ENCODE measurements at places on chromosomes 6 and 20. TPM values are rescaled to one million over a fixed set of nuclear protein-coding genes. Genes with fewer than 3 reads are reported as not detected.

NKAPL gene
- total RNA-seq: 2.9 TPM

PCSK2 gene
- 4.7 TPM for total RNA-seq

DNA sequence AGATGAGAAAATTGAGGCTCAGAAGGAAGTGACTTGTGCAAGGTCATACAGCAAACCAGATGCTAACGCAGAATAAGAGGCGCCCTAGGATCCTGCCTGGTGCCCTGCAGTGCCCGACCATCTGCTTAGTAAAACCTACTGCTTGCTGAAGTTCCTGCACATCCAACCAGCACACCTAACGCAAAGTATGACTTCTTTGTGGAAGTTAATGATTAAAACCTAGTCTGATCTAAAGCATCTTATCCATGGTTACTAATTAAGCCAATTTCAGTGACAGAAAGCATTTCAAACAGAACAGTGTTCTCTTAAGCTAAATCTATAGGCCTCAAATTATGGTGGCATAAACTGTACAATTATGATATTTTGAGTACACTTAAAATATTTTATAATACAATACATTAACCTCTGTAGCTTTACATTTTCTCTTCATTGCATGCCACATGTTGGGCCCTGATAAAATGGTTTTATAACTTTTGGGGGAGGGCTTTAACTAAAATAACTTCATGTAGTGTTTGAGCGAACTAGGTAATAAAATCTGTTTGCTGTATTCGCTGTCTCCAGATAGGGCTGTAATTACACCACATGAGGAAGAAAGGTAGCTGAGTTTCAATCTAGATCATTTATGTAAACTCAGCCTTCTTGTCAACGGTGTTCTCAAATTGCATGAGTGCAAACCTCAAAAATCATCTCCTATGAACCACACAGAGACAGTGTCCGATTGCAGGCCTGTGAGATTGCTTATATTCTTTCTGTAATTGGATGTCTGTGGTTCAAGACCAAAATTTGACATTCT lies 37.5 kb upstream of the BEND3 start:
- H3K27ac ChIP-seq: no peak overlapping the region
- no peak for DNase-seq
- no peaks in the 10 kb centered on the region for H3K4me1 ChIP-seq
- no peak overlapping the region for H3K4me3 ChIP-seq
- H3K27me3 ChIP-seq: no peaks in the 10 kb centered on the region
- H3K36me3 ChIP-seq: no peaks in the 10 kb centered on the region

DNA sequence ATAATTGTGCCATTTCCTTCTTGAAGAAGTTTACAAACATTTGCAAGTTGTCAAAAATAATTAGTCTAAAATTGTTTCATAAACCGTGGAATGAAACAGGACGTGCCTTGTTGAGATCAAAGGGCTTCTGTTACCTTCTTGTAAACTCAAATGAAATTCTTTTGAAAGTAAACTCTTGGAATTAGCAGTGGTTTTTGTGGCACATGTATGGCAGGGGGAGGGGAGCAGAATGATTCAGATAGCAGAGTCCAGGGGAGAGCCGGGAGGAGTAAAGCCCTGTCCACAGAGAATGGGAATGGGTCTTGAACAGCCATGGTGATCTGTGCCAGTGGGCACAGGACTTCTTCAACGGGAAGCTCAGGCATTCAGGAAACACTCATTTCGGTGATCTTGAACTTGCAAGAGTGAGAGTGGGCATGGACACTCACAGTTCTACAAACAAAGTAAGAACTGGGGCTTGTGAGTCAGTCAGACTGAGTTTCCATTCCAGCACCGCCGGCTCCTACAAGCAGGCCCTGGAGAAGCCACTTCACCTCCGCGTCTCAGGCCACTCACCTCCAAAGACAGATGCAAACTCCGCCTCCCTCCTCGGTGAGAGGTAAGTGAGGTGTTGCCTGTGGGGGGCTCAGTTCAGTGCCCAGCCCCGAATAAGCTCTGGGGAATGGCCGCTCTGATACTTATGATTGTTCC lies 143.1 kb downstream of the CDH26 start:
- H3K27me3 ChIP-seq: peaks cover 5% of the 10 kb centered on the region
- no peak for DNase-seq
- no peaks in the 10 kb centered on the region for H3K4me1 ChIP-seq
- no peak overlapping the region for H3K27ac ChIP-seq
- H3K36me3 ChIP-seq: no peaks in the 10 kb centered on the region
- H3K4me3 ChIP-seq: no peak overlapping the region

FAM217A gene
- total RNA-seq: not detected

- no peak for DNase-seq
- H3K36me3 ChIP-seq: no peaks in the 10 kb centered on the region
- H3K4me1 ChIP-seq: no peaks in the 10 kb centered on the region
- no peaks in the 10 kb centered on the region for H3K27me3 ChIP-seq
Observed at GRCh38 chr20:53159160-53159559, 187.0 kb downstream of the TSHZ2 start.

DNA sequence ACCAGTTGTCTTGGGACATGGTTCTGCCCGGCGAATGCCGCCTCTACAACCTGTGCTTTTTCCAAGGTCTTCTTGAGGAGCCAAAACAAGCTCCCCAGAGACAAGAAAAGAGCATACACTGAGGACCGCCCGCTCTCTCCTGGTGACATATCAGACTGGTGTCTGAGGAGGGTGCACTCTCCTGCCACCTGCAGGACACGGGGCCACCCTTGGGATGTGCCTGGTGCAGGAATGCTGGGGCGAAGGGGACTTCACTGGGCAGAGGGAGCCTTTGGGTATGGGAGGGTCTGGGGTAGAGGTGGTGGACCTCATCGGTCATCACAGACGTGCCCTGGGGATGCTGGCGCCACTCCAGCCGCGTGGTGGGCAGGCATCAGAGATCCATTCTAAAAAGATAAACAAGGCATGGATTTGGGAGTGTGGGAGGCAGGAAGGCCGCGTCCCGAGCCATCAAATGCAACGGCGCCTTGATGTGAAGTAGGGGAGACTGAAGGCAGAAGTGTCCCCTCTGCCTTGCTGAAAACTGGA lies 163.3 kb downstream of the CD83 start:
- no peaks in the 10 kb centered on the region for H3K27me3 ChIP-seq
- no peak overlapping the region for H3K27ac ChIP-seq
- peaks cover 9% of the 10 kb centered on the region for H3K4me1 ChIP-seq
- H3K36me3 ChIP-seq: no peaks in the 10 kb centered on the region

SYTL3 gene
- 3.1 TPM for total RNA-seq

DNAAF9 gene
- 20.4 TPM for total RNA-seq

DNA sequence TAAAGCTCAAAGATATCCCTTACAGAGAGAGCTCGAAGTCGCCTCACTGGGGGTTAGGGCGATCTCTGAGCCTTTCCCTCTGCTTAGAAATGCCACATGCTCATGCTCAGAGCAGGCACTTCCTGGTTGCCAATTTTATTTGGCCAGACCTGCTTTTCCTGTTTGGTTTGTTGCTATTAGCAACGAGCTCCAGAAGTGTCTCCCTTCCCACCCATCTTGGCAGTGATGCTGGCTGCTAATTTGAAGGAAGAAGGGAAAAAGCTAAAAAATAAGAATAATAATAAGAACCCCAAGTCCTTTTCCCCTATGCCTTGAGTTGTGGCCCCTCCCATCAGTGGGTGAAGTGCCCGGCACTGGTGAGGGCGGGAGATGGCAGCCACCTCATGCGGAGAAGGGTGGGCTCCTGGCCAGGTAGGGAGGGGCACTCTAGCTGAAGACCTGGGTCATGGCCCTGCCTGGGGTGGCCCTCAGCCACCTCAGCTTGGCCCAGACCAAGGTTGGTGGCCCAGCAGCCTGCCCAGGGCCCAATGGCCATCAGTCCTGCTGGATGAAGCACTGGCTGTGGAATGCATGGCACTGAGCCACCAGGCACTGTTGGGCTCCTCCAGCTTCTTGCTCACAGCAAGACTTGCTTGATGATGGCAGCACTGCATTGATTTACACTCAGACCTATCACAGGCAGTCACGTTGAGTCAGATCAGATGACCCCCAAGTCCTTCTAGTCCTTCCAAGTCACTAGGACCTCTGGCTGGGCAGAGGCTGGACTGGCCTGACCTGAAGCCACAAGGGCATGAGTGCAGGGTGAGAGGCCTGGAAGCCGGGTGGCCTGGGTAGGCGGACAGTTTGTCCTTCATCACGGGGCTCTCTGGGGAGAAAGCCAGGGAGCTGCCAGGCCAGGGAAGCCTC lies 79.0 kb downstream of the SYNJ2 start:
- peak; percentile 86 for DNase-seq
- no peaks in the 10 kb centered on the region for H3K27me3 ChIP-seq
- peaks cover 17% of the 10 kb centered on the region for H3K4me1 ChIP-seq
- H3K27ac ChIP-seq: peak overlapping the region; percentile 61
- peaks cover 15% of the 10 kb centered on the region for H3K36me3 ChIP-seq

Data from sigmoid colon (tissue), 7 donors.